ENCODE measurements at places on chromosomes 5 and 9.

DNA sequence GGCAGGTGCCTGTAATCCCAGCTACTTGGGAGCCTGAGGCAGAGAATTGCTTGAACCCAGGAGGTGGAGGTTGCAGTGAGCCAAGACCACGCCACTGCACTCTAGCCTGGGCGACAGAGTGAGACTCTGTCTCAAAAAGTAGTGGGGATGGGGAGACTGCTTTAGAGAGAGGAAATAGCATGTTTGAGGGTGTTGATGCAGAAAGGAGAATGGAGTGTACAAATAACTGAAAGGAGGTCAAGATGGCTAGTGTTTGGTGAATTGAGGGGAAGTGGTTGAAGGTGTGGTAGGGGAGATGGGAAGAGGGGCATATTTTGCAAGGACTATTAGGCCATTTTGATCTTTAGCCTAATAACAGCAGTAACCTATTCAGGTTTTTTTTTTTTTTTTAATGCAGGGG lies 18.2 kb downstream of the TENT2 start:
- no peak for DNase-seq

GRCh38 chr9:84125046-84125445 lies 144.4 kb downstream of the RMI1 start:
- no peak for DNase-seq

- DNase-seq = no peak
Measured at GRCh38 chr5:131524431-131524830, 110.6 kb downstream of the RAPGEF6 start.

- DNase-seq = no peak
Measured at GRCh38 chr5:139277171-139277570, 16.4 kb upstream of the MATR3 start.

DNA sequence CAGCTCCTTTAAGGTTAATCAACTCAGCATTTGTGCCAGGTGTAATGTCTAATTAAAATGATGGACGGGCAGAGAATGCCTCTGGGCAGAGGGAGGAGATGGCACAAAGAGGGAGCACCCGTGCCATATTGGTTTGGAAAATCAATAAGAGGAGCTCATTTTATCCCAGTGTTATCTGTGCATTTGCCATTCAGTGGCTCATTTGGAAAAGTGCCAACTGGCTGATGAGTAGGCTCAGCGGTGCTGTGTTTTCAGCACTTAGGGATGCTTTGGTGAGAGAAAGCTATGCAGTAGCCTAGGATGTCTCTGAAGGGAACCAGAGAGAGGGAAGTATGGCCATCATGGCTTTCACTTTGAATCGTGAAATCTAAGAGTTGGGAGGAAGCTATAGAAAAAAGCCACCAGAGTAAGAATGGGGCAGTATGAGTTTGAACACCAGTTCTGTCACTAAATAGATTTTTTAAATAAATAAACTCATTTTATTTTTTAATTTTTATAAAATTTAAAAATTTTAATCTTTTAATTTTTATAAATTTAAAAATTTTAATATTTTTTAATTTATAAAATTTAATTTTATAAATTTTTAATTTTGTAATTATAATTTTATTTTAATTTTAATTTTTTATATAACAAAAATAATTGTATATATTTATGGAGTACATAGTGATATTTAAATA lies 472.8 kb downstream of the BRINP1 start:
- DNase-seq = peak; percentile 3

- no peak for DNase-seq
Measured at GRCh38 chr5:132692632-132692967, 18.8 kb downstream of the IL4 start.

GRCh38 chr5:65749956-65750355 lies 28.0 kb downstream of the NLN start:
- no peak for DNase-seq

- no peak for DNase-seq
Measured at GRCh38 chr5:14063138-14063537, 80.0 kb upstream of the TRIO start.

DNA sequence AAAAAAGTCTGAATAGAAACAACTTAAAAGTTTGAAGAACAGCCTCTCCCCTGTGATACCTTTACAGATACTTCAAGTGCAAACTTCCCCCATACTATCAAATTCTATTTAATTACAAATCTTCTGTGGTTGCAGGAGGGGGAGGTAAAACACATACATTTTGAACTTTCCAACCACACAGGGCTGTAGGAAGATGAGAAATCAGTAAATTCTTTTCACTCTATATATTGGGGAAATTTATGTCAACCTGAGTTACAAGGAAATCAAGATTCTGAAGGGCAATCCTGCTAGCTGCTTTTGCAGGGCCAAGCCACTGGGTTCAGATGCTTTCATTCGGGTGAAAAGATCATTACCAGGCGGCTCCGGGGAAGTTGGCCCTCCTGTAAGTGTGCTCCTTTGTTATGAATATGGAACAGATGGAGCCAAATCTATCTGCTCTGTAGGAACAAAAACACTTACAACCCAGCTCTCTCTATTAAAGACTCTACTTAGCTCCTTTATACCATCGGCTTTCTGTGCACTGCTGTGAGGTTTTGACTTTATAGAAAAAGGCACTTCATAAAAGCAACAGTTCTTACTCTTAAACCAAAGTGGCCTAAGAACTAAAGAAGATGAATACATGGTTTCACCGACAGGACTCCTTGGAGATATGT lies 269.1 kb downstream of the EFNA5 start:
- no peak for DNase-seq

- DNase-seq = no peak
Measured at GRCh38 chr5:149457393-149457763, 78.3 kb upstream of the IL17B start.

DNA sequence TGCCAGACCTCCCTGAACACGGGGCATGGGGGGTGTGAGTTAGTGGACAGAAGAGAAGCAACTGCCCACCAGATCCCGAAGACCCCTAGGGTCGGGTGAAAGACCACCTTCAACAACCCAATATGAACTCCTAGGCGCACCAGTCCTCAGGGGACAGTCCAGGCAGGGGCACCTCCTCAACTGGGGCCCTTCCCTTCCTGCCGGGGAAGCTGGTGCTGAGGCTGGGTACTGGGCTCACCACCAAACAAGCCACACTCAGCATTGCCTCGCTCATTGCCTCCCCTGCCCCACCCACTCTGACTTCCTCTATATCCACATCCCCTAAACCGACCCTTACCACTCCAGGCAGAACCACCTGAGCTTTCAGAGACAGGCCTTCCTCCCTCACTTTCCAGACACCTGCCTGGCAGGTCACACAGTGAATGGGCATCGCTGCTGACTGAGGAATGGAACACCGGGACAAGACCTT lies 42.5 kb downstream of the SEMA4D start:
- DNase-seq = no peak

- peak; percentile 38 for DNase-seq
Measured at GRCh38 chr5:170503990-170504596, at the start of gene KCNIP1. Gene KCNIP1 (plus strand): TSS chr5:170504020.

DNA sequence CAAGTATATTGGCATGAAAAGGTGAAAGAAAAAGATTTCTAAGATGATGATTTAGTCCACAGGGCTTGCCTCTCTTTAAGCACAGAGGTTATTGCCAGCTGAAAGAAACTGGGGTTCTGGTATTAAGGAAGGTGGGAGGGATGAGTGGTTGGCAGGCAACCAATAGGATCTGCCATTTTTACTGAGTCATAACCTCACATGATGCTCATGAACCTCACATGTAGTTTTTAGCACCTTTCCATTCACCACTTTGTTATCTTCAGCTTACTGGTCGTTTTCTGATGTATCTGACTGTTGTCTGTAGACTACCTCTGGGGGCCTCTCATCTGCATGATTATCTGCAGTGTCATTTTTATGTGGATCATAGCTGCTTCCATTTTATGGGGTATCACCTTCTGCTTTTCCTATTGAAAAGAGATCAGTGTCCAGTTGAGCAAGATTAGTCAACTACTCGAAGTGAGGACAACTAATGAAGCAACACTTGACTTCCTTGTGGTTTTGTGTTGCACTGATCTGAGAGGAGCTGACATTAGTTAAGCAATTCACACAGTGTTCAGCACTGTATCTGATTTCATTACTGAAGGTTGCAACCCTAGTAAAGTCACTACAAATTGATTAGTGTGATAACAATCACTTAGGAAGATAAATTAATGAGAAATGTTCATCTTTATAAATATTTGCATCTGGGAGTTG lies 186.3 kb downstream of the SGCD start:
- no peak for DNase-seq

DNA sequence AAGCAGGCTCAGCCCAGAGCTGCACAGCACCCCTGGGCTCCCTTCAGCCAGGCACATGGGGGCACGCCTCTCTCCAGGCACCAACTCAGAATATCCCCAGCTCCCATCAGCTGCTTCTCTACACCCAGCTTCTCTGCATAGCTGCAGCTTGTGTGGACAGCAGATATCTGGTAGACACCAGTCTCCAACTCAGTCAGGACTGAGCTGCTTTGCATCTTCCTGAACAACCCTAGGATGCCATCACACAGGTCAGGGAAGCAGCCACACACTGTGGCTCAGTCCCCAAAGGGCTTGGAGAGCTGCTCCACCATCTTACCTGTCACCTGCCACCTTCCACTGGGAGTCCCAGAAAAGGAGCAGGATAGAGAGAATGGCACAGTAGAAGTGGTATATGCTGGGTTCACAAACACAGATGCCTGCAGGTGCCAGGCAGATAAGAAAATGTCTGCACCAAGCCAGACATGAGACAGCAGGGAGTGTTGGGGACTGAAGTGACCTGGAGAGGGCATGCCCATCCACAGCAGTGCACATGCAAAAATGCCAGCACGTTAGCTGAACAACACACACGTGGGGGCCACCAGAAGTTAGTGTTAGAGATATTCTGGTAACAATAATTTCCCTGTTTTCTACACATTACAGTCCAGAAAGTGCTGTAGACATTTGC lies 42.0 kb downstream of the THBS4 start:
- no peak for DNase-seq

GRCh38 chr5:67195406-67196275 lies 958 bp downstream of the CD180 start:
- no peak for DNase-seq

GRCh38 chr9:86424251-86424891 lies 70.2 kb upstream of the TUT7 start:
- DNase-seq = no peak

- peak; percentile 61 for DNase-seq
Measured at GRCh38 chr5:40628407-40628806, 51.3 kb upstream of the PTGER4 start.

DNA sequence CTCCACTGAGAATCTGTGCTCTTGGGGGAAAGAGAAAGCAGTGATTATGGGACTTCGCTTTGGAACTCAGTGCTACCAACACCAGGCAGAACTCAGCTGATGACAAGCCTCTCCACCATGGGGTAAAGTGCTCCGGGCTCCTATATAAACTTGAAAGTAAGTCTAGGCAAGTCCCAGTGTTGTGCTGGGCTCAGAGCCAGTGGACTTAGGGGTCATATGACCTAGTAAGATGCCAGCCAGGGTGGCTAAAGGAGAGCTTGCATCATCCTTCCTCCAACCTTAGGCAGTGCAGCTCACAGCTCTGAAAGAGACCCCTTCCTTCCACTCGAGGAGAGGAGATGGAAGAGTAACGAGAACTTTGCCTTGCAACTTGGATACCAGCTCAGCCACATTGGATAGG lies 35.1 kb upstream of the FREM1 start:
- DNase-seq = no peak
